ENCODE measurements at places on chromosomes 5 and 9. TPM values are rescaled to one million over a fixed set of nuclear protein-coding genes. Genes with fewer than 3 reads are reported as not detected.

- DNase-seq = no peak
These were observed 350.3 kb upstream of the ACTBL2 start for GRCh38 chr5:57832875-57833274.

Gene LCN10
- total RNA-seq = 1.1 TPM

Gene ARID3C
- 0.22 TPM for total RNA-seq

Gene ZBED3
- 1.3 TPM for total RNA-seq

DNA sequence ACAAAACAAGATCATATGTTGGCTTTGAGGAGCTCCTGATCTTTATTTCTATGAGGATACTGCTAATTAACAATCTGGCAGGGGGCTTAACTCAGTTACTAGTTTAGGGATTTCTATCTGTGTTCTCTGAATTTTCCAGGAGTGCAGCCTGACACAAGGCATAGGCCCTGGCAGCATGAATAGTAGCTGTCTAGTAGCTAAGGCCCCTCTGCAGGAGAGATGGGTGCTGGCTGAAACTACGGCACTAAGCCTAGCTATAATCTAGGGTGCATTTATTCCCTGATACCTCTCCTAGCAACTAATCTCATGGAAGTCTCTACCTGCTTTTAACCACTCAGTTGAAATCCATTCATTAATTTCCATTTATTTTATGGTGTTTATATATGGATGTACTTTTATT, 268.2 kb downstream of the TMEM232 start:
- DNase-seq = no peak

- no peak for DNase-seq
These were observed 92.4 kb downstream of the RORB start for GRCh38 chr9:74589576-74589975.

DNA sequence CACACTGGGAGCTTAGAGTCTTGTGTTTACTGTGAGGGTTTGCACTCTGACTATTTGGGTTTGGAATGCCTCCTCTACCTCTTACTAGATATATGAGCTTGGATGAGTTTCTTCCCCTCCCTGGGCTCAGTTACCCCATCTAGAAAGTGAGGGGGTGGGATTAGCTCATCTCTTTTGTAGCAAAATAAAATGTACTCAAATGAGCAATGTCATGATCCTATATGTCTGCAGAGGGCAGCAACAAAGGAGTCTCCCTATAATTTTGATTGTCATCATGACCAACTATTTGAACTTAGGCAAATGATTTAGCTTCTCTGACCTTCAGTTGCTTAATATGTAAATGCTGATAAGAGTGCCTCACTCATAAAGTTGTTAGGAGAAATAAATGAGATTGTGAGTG, 109.0 kb downstream of the DPYSL3 start:
- DNase-seq = no peak

Gene CCNO
- total RNA-seq = 0.20 TPM

Gene PCDHA7
- total RNA-seq = not detected

Gene QRFP
- not detected for total RNA-seq

DNA sequence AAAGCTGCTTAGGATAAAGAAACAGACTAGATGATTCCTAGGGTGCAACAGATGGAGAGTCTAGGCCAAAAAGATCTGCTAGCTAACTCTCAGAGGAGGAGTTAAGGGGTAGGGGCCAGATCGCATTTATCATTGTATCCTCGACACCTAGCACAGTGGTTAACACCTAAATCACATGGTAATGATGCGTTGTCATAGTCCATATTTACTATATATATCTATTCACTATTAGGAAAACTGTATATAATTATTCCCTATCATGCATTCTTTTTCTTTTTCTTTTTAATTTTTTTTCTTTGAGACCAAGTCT, 92.8 kb upstream of the SLC44A1 start:
- DNase-seq = no peak

Gene CDX1
- total RNA-seq = not detected

Gene CER1
- not detected for total RNA-seq

DNA sequence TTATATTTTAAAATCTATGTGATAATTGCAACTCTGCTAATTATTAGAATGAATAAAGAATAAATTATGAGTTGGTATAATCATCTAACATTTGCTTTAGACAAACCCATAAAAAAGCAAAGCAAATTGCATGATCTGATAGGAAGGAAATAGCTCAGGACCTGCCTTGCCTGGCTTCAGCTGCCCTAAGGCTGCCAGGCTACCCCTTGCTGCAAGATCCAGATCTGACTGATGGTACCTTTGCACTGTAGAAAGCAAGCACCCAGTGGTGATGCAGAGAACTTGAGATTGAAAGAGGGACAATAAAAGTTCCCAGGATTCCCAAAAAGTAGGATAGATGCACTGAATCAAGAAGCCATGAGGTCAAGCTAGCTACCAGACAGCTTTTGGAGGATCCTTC, 100.9 kb upstream of the FSTL4 start:
- no peak for DNase-seq

Gene DBH
- total RNA-seq = not detected

DNA sequence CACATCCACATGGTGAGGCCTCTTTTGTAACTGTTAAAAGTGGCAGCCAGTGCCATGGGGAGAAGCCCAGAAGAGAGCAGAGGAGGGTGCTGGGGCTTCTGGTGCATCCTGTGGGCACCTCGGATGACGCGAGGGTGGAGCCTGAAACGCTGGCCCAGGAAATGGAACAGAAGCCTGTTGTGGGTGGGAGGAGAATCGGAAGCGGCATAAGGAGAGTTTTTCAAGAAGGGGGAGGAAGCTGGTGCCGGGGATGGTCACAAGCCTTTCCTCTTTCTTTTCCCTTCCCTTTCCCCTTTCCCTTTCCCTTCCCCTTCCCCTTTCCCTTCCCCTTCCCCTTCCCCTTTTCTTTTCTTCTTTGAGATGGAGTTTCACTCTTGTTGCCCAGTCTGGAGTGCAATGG, 12.9 kb downstream of the ANKRD33B start:
- DNase-seq = no peak

Gene IL3
- total RNA-seq = 71.9 TPM

Gene TEK
- not detected for total RNA-seq

Gene CSF1R
- total RNA-seq = 1.7 TPM

GRCh38 chr5:13325765-13326164, 618.7 kb downstream of the DNAH5 start:
- no peak for DNase-seq

Gene CDH9
- not detected for total RNA-seq

DNA sequence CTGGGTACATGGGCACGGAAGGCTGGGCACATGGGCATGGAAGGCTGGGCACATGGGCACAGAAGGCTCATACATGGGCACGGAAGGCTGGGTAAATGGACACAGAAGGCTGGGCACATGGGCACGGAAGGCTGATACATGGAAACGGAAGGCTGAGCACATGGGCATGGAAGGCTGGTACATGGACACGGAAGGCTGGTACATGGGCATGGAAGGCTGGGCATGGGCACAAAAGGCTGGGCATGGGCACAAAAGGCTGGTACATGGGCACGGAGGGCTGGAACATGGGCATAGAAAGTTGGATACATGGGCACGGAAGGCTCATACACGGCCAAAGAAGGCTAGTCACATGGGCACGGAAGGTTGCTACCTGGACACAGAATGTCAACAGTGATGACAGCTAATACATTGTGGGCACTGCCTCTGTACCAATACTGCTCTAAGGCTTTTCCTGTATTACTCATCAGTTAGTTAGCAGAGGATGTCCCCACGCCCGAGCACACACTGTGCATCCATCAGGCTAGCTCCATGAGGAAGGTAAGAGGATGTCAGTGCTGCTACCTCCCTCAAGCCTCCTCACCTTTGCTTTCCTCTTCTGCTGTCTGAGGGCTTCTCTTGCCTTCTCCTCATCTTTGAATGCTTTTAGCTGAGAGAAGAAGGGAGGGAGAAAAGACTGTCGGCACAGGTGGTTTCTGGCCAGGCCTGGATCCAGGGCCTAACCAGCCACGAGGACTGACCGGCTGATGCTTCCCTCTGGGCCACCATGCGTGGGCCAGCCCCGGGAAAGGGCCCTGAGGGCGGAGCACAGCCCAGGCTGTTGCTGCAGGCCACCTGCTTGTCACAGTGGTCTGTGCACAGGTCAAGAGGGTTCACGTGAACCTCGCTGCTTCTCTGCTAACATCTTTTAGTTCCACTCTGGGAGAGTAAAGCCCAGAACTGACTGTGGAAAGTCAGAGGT, 14.3 kb downstream of the GPX3 start:
- no peak for DNase-seq

Measured in CD8-positive, alpha-beta memory T cell (primary cell).